NCI-H2107 (cell line): ENCODE measurements at places on chromosomes 6 and 20.

- no peak for DNase-seq
Observed at GRCh38 chr6:142189057-142189456, 42.0 kb downstream of the VTA1 start.

DNA sequence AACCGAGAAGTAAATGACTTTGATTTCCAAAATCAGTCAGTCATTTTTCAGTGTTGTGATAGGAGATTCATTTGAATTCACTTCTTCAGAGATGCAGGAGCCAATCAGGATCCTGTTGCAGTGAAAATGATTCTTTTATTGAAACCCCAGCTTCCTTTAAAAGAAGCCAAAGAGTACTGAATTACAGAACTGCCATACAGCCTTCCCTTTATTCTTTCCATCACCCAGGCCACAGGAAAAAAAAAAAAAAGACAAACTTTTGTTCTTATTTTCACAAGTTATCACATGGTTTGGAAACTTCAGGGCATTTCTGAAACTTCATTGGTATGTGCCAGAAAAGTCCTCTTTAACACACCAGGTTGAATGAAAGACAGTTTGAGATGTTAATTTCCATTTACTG, 1.8 kb upstream of the CARMIL1 start:
- DNase-seq: no peak

DNA sequence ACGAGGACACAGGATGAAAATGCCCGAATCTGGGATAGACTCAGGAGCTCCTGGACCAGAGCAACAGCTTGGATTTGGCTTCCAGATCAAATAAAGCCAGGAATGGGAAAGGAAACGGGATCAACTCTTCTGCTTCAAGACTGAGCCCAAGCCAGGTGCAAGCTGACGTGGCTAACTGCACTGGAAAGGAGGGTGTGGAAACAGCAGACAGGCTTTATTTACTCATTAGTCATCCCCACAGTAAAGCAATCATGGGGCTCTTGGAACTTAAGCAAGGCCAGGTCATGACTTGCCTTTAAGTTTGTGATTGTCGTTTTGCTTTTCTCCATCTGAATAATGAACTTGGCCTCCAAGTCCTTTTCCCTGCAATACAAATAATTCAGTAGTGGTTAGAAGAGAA, 45.2 kb downstream of the KIF16B start:
- no peak for DNase-seq

GRCh38 chr20:32446301-32447100, 88.4 kb downstream of the ASXL1 start:
- DNase-seq: no peak

DNA sequence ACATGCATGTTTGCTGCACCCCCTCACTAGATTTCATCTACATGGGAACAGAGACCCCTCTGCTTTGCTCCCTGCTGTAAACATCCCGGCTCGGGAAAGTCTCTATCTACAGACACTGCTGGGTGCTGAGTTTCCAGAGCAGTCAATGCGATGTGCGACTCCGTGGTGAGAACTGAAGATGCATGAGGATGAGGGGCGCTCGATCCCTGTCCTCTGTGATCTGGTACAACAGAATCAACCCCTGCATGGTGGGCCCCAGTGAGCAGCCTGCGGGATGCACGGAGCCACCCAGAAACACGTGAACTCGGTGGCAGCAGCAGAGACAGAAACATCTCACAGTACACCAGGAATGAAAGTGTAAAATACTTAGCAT, 83.1 kb downstream of the THBS2 start:
- DNase-seq: no peak

GRCh38 chr6:85077098-85077497, 312.7 kb upstream of the TBX18 start:
- DNase-seq: no peak

DNA sequence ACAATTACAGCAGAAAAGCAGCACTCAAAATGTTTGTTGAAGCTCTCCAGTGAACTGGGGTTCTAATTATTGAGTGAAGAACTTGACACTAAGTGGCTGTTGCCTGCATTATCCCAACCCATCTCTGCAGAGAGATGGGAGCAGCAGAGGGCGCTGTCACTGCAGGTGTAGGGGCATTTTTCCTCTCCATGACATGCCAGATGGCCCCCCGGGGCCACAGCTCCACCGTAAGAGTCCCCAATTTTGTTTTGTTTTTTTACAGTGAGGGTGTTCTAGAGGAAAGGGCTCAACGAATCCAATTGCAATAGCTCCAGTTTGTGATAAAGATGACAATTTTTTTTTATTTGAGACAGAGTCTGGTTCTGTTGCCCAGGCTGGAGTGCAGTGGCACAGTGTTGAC, 1.9 kb upstream of the FUCA2 start:
- DNase-seq: peak; percentile 79

DNA sequence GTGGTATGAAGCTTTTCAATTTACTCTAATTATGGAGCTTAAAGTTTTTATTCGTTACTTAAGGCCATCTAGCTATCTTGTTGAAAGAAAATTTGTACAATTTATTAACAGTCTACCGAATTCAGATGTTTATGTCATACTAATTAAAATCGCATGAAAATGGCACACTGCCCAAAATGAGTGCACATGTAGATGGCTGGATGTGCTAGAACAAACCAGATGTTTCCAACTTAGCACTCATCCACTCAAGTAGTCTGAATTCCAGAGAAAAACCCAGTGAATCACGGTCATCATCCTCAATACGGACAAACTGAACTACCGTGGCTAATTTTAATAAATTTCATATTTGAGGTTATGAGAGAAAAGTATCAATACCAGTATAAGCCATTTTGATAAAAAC, 70.4 kb downstream of the COL12A1 start:
- DNase-seq: no peak

DNA sequence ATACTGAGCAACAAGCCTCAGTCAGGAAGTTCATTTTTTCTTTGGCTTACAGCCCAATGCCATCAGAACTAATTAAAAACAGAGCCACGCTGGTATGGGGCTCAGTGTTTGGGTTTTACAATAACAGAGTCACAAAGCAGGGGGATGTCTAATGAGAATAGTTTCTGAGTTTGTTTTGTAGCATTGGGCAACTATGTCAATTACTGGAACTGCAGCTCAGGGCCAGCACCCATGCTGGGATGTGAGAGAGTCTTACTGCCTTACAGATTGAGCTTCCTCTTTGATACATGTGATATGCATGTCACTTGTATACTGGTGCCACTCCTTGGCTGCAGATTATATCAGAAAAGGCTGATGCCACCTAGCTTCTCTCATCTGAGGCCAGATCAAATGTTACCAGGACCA, 117.6 kb downstream of the TFAP2B start:
- no peak for DNase-seq

GRCh38 chr6:38034274-38034914, 214.9 kb downstream of the ZFAND3 start:
- no peak for DNase-seq

GRCh38 chr20:39736434-39737327, 774.5 kb downstream of the DHX35 start:
- DNase-seq: no peak

DNA sequence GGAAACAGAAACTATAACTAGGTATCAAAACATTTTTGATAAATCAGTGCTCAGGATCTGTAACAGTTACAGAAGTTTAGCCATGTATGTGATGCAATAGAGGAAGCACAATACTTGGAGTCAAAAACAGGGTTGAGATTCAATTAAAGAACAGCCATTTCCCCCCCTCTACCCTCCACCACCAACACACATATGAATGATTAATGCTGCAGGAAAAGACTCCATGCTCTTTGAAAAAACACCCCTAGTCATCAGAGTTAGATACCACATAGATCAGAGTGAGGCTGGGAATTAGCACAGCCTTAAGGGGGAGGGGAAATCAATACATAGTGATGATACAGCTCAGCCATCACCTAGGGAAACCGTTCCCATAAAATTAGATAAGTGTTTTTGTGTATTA, 108.9 kb upstream of the EMILIN3 start:
- DNase-seq: no peak

GRCh38 chr6:36373368-36374019, 14.0 kb downstream of the ETV7 start:
- no peak for DNase-seq

DNA sequence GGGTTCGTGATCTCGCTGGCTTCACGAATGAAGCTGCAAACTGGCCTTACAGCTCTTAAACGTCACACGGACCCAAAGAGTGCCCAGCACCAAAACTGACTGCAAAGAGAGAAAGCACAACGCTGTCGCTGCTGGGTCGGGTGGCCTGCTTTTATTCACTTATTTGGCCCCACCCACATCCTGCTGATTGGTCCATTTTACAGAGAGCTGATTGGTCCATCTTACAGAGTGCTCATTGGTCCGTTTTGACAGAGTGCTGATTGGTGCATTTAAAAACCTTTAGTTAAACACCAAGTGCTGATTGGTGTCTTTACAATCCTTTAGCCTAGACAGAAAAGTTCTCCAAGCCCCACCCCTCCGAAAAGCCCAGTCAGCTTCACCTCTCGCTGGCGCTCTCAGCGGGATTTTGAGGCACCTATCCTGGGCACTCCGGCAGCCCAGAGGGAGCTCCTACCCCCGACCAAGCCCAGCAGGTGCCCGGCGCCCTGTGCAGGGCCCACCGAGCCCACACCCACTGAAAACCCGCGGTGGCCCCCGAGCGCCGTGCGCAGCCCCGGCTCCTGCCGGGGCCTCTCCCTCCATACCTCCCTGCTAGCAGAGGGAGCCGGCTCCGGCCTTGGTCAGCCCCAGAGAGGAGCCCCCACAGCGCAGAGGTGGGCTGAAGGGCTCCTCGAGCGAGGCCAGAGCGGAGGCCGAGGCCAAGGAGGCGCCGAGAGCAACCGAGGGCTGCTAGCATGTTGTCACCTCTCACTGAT, 40.0 kb upstream of the SMAP1 start:
- DNase-seq: no peak

DNA sequence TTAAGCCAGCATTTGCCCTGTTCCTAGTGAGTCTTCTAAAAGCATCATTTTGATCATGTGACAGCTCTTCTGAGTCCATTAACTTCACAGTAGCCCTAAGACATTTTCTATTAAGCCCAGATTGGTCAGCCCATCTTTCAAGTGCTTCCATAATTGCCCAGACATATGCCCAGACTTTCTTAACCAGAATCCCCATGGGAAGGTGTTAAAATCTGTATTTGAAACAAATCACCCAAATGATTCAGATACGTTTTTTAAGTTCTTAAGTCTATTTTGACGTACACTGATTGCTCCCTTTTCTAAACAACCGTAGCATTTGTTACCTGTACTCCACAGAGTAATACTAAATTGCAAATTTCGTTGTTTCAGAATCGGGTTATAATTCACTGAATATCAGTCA, 89.3 kb downstream of the BCAS1 start:
- DNase-seq: no peak

GRCh38 chr20:19277381-19277780, 64.9 kb downstream of the SLC24A3 start:
- DNase-seq: no peak

- no peak for DNase-seq
Observed at GRCh38 chr6:166988674-166989201, 10.5 kb upstream of the CEP43 start.

DNA sequence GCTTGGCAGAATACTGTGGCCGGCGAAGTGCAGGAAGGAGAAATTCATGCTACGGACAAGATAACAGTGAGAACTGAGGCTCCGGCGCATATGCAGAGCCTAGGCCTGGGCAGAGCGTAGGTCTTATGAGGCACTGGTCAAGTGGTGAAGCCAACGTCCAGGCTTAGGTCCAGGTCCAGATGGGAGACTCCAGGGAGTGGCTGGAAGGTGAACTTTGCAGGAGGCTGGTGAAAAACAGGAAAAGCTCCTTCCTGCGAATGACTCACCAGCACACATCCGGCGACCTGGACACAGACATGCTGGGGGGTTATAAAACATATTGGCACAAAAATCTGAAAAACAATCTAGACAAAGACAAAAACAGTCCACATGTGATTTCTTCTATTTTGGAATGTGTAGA, 15.4 kb downstream of the C6orf141 start:
- no peak for DNase-seq

DNA sequence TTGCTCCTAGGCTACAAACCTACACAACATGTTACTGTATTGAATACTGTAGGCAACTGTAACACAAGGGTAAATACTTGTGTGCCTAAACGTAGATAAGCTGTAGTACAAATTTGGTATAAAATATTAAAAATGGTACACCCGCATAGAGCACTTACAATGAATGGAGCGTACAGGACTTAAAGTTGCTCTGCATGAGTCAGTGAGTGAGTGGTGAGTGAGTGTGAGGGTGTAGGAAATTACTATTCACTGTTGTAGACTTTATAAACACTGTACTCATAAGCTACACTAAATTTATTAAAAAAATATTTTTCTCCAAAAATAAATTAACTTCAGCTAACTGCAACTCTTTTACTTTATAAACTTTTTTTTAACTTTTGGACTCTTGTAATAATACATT, 391.6 kb downstream of the ADGRB3 start:
- DNase-seq: no peak

DNA sequence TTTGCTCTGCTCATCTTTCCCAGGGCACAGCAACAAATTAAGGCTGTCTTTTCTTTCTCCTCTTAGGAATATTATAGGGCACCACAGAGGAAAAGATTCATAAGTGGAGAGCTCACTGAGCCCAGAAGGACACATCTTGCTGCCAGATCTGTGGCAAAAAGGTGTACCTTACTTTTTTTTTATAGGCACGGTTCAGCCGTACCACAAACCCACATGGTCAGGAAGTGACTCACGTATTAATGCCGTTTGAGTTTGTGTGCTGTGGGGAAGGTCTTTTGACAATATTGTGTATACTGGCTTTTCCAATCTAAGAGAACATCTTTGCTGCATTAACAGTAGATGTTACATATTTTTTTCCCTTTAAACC, 28.4 kb downstream of the PAQR8 start:
- DNase-seq: no peak
